ENCODE measurements at places on chromosomes 3 and 15.

- H3K4me3 ChIP-seq, result no peak overlapping the region
- DNase-seq, result no peak
- no peaks in the 10 kb centered on the region for H3K36me3 ChIP-seq
- no peak overlapping the region for H3K27ac ChIP-seq
Measured at GRCh38 chr15:89747708-89748682, 3.1 kb downstream of the MESP1 start.

GRCh38 chr3:46537316-46537715, 28.8 kb downstream of the LRRC2 start:
- H3K27me3 ChIP-seq, result peaks cover 3% of the 10 kb centered on the region
- H3K27ac ChIP-seq, result no peak overlapping the region
- H3K4me3 ChIP-seq, result no peak overlapping the region
- peaks cover 48% of the 10 kb centered on the region for H3K4me1 ChIP-seq
- DNase-seq, result no peak
- peaks cover 1% of the 10 kb centered on the region for H3K36me3 ChIP-seq

DNA sequence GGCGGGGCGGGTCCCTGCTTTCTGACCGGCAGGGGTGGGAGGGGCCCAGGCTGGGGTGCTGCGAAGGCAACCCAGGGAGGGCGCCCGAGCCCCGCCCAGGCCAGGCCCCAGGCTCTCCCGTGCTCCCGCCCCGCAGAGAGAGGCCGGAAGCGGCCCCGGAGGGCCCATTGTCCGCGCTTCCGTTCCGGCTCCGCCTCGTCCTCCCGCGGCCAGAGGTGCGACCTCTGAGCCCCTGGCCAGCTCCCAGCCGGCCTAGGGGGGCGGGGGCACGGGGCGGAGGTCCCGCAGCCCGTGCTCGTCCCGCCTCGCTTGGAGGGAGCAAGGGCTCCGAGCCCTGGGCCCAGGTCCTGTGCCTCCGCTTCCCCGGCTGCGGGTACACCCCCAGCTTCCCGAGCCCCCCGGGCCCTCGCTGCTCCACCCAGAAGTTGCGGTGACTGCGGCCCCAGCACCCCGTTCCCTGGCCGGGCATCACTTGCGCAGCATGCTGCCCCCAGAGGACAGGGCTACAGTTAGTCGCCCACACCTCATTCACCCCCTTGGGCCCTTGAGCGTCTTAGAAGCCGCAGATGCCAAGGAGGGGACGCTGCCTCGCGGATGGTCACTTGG, 20.4 kb upstream of the PLXND1 start:
- peak overlapping the region; percentile 94 for H3K4me3 ChIP-seq
- DNase-seq, result peak; percentile 53
- no peak overlapping the region for H3K27ac ChIP-seq
- H3K27me3 ChIP-seq, result no peaks in the 10 kb centered on the region
- H3K36me3 ChIP-seq, result no peaks in the 10 kb centered on the region

- H3K36me3 ChIP-seq, result no peaks in the 10 kb centered on the region
- no peak overlapping the region for H3K4me3 ChIP-seq
- H3K4me1 ChIP-seq, result no peaks in the 10 kb centered on the region
- H3K27me3 ChIP-seq, result no peaks in the 10 kb centered on the region
Measured at GRCh38 chr15:39301589-39301999, 279.3 kb upstream of the THBS1 start.

GRCh38 chr3:153746211-153746610, 375.0 kb upstream of the ARHGEF26 start:
- H3K36me3 ChIP-seq, result no peaks in the 10 kb centered on the region
- H3K27me3 ChIP-seq, result peaks cover 2% of the 10 kb centered on the region
- DNase-seq, result no peak
- H3K4me3 ChIP-seq, result no peak overlapping the region
- no peak overlapping the region for H3K27ac ChIP-seq

DNA sequence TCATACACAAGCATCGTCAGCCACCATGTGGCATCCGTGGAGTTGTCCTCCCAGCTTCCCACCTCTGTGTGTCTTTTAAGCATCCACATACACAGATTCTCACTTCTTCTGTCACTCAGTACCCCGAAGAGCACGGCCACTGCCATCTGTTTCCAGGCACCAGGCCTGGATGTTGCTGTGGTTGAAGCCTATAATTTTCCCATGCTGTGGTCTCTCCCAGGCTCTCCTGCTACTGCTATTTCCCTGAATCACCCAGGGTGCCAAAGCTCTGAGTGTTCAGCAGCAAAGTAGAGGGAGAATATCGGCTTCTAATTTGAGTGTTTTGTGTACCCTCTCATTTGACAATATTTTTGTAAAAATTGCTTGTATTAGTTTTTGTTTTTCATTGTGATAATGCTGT, 265.7 kb downstream of the DIPK2A start:
- H3K4me3 ChIP-seq, result no peak overlapping the region
- no peaks in the 10 kb centered on the region for H3K36me3 ChIP-seq
- no peak overlapping the region for H3K27ac ChIP-seq
- H3K27me3 ChIP-seq, result no peaks in the 10 kb centered on the region
- DNase-seq, result no peak

- no peak overlapping the region for H3K4me3 ChIP-seq
- no peak overlapping the region for H3K27ac ChIP-seq
- peaks cover 33% of the 10 kb centered on the region for H3K36me3 ChIP-seq
Measured at GRCh38 chr15:72345280-72345679, 25.3 kb upstream of the CELF6 start.

DNA sequence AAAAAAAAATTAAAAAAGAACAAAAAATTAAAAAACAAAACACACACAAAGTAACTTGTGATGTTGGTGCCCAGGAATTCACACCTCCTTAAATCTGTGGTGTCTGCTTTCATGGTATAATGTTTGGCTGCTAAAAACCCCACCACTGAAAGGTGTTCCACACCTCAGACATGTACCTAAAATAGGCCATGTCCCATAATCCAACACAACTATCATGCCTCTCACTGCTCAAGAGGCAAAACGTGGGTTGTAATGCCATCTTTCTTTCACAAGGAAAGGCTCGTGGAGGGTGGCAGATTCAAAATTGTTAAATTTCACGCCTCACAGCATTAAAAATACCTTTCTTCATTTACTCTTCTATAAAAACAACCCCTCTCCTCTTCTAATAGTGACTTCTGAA, 29.5 kb downstream of the MKRN2 start:
- H3K27me3 ChIP-seq, result no peaks in the 10 kb centered on the region
- H3K4me3 ChIP-seq, result no peak overlapping the region
- no peak for DNase-seq
- peaks cover 8% of the 10 kb centered on the region for H3K4me1 ChIP-seq
- H3K36me3 ChIP-seq, result peaks cover 25% of the 10 kb centered on the region

GRCh38 chr15:68672781-68673205, 94.0 kb downstream of the CORO2B start:
- H3K36me3 ChIP-seq, result no peaks in the 10 kb centered on the region
- no peak overlapping the region for H3K27ac ChIP-seq
- peaks cover 4% of the 10 kb centered on the region for H3K4me1 ChIP-seq
- no peak overlapping the region for H3K4me3 ChIP-seq

DNA sequence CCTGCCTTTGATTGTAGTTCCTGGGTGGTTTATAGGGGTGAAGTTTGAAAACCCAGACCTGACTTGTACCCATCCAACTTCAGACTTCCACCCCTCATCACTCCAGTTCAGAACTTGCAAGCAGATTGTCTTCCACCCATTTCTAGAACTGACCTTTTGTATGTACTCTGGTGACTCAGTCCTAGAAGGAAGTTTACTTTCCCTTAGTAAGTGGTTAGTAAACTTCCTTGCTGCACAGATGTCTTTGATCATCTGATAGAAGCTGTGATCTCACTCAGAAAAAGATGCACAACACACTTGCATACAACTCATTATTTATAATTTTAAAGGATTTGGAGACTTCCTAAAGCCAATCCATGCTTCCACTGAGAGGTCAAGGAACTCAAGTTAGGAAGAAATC, 368.0 kb downstream of the MFSD1 start:
- H3K36me3 ChIP-seq, result no peaks in the 10 kb centered on the region
- H3K4me3 ChIP-seq, result no peak overlapping the region
- DNase-seq, result no peak
- no peak overlapping the region for H3K27ac ChIP-seq

DNA sequence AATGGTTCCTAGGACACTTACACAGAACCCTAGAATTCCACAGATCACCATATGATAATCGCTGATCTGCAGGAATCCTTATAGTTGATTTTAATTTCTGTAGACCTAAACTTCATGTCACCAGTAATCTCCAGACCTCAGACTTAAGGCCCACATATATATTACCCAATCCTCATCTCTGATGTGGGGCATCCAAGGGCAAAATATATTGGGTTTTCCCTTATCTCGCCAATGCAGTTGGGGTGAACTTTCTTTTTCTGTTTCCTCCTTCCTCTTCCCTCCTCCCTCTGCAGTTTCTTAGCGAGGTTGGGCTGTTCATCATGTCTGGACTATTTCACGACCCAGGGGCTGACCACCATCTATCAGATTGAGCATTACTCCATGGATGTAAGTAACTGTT, 230.2 kb downstream of the P3H2 start:
- H3K27me3 ChIP-seq, result no peaks in the 10 kb centered on the region
- H3K36me3 ChIP-seq, result no peaks in the 10 kb centered on the region
- H3K4me1 ChIP-seq, result peaks cover 2% of the 10 kb centered on the region

- H3K27me3 ChIP-seq, result no peaks in the 10 kb centered on the region
- H3K4me3 ChIP-seq, result no peak overlapping the region
- H3K4me1 ChIP-seq, result no peaks in the 10 kb centered on the region
Measured at GRCh38 chr3:153210660-153211059, 48.6 kb downstream of the RAP2B start.

GRCh38 chr3:189779166-189779565, 148.0 kb downstream of the TP63 start:
- no peaks in the 10 kb centered on the region for H3K27me3 ChIP-seq
- no peak for DNase-seq
- H3K27ac ChIP-seq, result no peak overlapping the region
- H3K4me3 ChIP-seq, result no peak overlapping the region
- no peaks in the 10 kb centered on the region for H3K4me1 ChIP-seq

GRCh38 chr15:65888981-65889380, 19.7 kb downstream of the RAB11A start:
- no peaks in the 10 kb centered on the region for H3K27me3 ChIP-seq
- DNase-seq, result no peak
- H3K27ac ChIP-seq, result no peak overlapping the region
- H3K4me1 ChIP-seq, result peaks cover 11% of the 10 kb centered on the region
